ENCODE measurements at places on chromosomes 4 and X. TPM values are rescaled to one million over a fixed set of nuclear protein-coding genes. Genes with fewer than 3 reads are reported as not detected.

The VCX3A gene
- total RNA-seq, result not detected

DNA sequence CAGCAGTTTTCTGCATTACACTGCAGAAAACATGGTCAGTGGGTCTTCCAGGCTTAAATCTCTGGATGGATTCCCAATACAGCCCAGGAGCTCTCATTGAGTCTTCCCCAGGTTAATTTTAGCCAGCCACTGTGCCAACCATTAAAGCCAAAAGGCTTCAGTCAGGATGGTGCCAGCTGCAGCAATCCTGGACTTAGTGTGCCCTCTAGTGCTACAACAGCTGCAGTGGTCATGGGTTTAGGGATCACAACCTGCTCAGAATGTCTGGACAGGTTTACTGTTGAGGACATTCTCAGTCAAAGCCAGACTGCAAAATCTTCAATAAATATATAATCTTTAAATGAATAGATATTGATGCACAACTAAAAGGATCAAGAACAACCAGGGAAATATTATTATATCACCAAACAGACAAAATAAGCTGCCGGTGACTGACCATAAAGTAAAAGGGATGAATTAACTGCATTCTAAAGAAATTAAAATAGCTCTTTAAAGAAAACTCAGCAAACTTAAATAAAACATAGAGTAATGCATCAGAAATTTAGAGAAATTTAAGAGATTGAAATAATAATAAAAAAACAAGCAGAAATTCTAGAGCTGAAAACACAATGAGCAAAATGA, 639.9 kb downstream of the SPOCK3 start:
- H3K36me3 ChIP-seq, result no peaks in the 10 kb centered on the region

The TMSB15A gene
- 1.9 TPM for total RNA-seq

- no peaks in the 10 kb centered on the region for H3K4me1 ChIP-seq
- H3K4me3 ChIP-seq, result no peak overlapping the region
- no peaks in the 10 kb centered on the region for H3K27me3 ChIP-seq
- H3K27ac ChIP-seq, result no peak overlapping the region
- no peak for DNase-seq
Measured at GRCh38 chr4:145785391-145786008, 105.6 kb downstream of the C4orf51 start.

The MTNR1A gene
- not detected for total RNA-seq

All from upper lobe of right lung (tissue), 1 donor.